Cardiac ventricle fibroblast (primary cell): ENCODE measurements at places on chromosomes 5 and 9. TPM values are rescaled to one million over a fixed set of nuclear protein-coding genes. Genes with fewer than 3 reads are reported as not detected.

CCNJL gene
- total RNA-seq = 0.06 and 0.39 TPM in 2 replicates

OR1J4 gene
- not detected in 2 replicates for total RNA-seq

IPO11 gene
- 9.4 and 13.2 TPM in 2 replicates for total RNA-seq

ANKRD55 gene
- total RNA-seq = 0.15 TPM in 1 of 2 replicates, not detected in the other

FOXD4L5 gene
- total RNA-seq = 0.37 TPM in 1 of 2 replicates, not detected in the other

HINT2 gene
- 13.8 and 25.5 TPM in 2 replicates for total RNA-seq
